Sigmoid colon (tissue), 7 donors: ENCODE measurements at places on chromosomes 13 and 19. TPM values are rescaled to one million over a fixed set of nuclear protein-coding genes. Genes with fewer than 3 reads are reported as not detected.
A peak's percentile ranks its signal among the peaks of the same experiment; 100 is the strongest.

DNA sequence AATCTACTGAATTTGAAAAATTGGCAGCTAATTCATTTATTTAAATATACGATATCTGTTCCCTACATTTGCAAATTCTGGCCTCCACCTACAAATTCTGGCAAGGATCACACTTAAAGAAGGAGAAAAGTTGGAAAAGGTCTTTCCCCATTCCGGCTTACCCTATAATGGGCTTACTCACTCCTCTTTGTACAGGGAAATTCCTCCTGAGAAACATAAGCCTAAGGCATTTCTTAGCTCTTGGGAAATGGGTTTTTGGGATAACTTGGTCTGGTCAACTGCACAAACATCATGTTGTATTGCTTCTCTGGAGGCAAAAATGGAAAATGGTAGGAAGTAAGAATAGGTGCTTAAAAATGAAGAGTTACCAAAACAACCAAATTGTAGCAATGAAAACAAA is 25.5 kb downstream of the KCTD12 start:
- H3K4me1 ChIP-seq: no peaks in the 10 kb centered on the region
- H3K4me3 ChIP-seq: no peak overlapping the region
- H3K27me3 ChIP-seq: no peaks in the 10 kb centered on the region
- no peak overlapping the region for H3K27ac ChIP-seq
- no peaks in the 10 kb centered on the region for H3K36me3 ChIP-seq

Gene PSG4
- not detected for total RNA-seq

Gene APLP1
- total RNA-seq: 3.6 TPM

DNA sequence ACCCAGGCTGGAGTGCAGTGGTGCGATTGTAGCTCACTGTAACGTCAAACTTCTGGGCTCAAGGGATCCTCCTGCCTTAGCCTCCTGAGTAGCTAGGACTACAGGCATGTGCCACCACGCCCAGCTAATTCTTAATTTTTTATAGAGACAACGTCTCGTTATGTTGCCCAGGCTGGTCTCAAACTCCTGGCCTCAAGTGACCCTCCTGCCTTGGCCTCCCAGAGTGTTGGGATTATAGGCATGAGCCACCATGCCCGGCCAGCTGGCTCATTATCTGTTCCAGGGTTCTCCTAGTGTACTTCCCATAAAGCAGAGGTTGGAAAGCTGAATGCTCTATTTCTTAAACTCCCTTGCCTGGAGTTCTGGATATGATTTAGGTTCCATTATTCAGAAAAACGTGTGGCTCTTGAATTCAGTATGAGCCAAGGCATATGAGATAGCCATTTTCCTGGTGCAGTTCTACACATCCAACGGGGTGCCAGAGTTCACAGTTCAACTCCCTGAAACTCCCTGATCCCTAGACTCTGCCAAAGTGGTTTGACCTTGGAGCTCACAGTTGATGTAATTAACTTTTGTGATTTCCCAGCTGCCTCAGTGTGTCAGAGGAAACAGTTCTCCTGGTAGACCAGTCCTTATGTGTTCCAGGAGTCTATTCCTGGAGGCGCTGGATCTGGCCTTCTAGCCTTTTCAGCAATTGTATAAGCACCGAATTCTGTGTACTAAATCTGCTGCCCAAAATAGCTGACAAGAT is 21.6 kb downstream of the GPR183 start:
- no peaks in the 10 kb centered on the region for H3K27me3 ChIP-seq
- no peak for DNase-seq
- peak overlapping the region; percentile 42 for H3K27ac ChIP-seq
- no peak overlapping the region for H3K4me3 ChIP-seq
- no peaks in the 10 kb centered on the region for H3K36me3 ChIP-seq

DNA sequence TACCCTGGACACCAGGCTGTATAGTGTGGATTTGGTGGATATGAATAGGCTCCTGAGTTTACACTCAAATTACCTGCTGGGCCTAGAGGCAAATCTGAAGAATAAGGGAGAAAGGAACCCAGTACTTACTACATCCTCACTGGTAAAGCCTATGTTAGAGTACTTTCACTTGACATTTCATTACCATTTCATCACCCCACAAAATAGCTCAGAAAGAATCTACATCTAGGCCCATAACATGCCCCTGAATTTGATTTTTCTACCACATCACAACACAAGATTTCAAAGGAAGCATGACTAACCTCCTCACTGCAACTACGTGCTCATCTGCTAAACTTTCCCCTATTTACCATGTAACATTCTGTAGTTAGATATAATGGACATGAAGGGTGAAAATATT is 43.3 kb downstream of the VWA8 start:
- no peaks in the 10 kb centered on the region for H3K27me3 ChIP-seq
- no peaks in the 10 kb centered on the region for H3K4me1 ChIP-seq
- H3K4me3 ChIP-seq: no peak overlapping the region
- no peak overlapping the region for H3K27ac ChIP-seq
- no peaks in the 10 kb centered on the region for H3K36me3 ChIP-seq

GRCh38 chr19:49999371-50000010 is 25.7 kb downstream of the VRK3 start:
- DNase-seq: no peak
- no peak overlapping the region for H3K27ac ChIP-seq
- H3K4me3 ChIP-seq: no peak overlapping the region
- no peaks in the 10 kb centered on the region for H3K27me3 ChIP-seq

GRCh38 chr13:69202996-69203395 is 904.6 kb upstream of the ATXN8OS start:
- no peak overlapping the region for H3K27ac ChIP-seq
- no peak for DNase-seq
- no peaks in the 10 kb centered on the region for H3K4me1 ChIP-seq
- no peaks in the 10 kb centered on the region for H3K36me3 ChIP-seq
- H3K27me3 ChIP-seq: no peaks in the 10 kb centered on the region
- H3K4me3 ChIP-seq: no peak overlapping the region

DNA sequence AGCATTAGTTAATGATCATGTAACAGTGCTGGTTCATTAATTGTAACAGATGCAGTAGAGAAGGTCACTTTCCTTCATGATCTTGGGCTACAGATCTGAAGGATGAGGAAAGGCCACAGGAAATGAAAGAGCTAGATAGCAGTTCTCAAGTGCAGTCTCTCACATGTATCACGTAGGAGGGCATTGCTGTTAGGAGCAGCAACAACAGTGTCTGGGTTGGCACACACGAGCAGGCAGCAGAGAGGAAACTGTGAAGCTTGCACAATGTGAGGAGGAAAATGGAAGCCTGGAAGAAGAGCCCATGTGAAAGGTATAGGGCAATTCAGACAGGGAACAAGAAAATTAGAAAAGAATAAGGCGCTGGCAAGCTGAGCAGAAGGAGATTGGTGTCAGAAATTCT is 1741.5 kb downstream of the PCDH9 start:
- no peak overlapping the region for H3K27ac ChIP-seq
- H3K27me3 ChIP-seq: no peaks in the 10 kb centered on the region
- no peaks in the 10 kb centered on the region for H3K4me1 ChIP-seq
- H3K4me3 ChIP-seq: no peak overlapping the region
- H3K36me3 ChIP-seq: no peaks in the 10 kb centered on the region

GRCh38 chr19:53977429-53977990 is 13.9 kb upstream of the CACNG6 start:
- H3K36me3 ChIP-seq: no peaks in the 10 kb centered on the region
- peak overlapping the region; percentile 21 for H3K4me3 ChIP-seq
- peaks cover 28% of the 10 kb centered on the region for H3K4me1 ChIP-seq
- DNase-seq: peak; percentile 87

DNA sequence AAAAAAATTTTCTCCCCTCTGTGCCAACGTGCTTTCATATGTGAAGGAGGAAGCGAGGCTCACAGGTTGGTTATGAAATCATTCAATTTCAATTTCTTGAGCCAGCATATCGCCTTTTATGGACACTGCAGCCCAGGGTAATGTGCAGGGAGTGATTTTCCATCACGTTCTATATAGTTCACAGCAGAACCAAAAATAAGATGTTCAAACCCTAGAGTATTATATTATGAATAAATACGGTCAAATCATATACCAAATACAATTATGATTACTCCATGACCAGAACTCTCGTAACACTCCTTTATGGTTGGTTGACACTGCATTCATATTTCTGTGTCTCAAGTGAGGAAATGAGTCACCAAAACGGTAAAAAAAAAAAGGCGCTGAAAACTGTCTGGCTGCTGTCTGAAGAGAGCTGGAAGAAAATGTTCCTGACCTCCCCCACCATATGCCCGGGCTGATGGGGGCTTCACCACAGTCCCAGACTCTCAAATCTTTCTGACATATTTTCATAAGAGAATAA is 75.8 kb upstream of the UBAC2 start:
- no peak overlapping the region for H3K4me3 ChIP-seq
- no peak overlapping the region for H3K27ac ChIP-seq
- no peak for DNase-seq
- H3K36me3 ChIP-seq: no peaks in the 10 kb centered on the region
- H3K4me1 ChIP-seq: no peaks in the 10 kb centered on the region

- H3K4me3 ChIP-seq: peak overlapping the region; percentile 28
- no peaks in the 10 kb centered on the region for H3K36me3 ChIP-seq
- H3K27me3 ChIP-seq: no peaks in the 10 kb centered on the region
- H3K4me1 ChIP-seq: peaks cover 36% of the 10 kb centered on the region
- no peak overlapping the region for H3K27ac ChIP-seq
- peak; percentile 62 for DNase-seq
Observed at GRCh38 chr13:30796132-30796572, 60.8 kb downstream of the ALOX5AP start.

- H3K36me3 ChIP-seq: no peaks in the 10 kb centered on the region
- no peaks in the 10 kb centered on the region for H3K27me3 ChIP-seq
- no peak for DNase-seq
- H3K27ac ChIP-seq: no peak overlapping the region
- no peaks in the 10 kb centered on the region for H3K4me1 ChIP-seq
Observed at GRCh38 chr13:107238262-107238981, 670.5 kb upstream of the ARGLU1 start.

DNA sequence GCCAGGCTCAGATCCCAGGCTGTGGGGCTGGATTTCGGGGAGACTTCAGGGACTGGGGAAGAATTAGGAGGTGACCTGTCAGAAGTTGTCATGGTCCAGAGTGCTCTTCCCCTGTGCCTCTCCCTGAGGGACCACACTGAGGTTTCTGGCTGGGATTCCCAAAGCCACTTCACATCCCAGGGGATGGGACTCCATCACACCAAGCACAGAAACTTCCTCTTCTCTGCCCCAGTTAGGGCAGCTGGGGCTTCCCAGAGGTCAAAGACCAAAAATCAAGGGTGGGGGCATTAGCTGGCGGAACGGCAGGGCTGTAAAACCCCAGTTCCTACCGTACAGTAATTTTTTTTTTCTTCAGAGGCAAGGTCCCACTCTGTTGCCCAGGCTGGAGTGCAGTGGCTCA is 7.4 kb downstream of the FCER2 start:
- DNase-seq: no peak
- H3K4me3 ChIP-seq: no peak overlapping the region
- H3K27me3 ChIP-seq: peaks cover 52% of the 10 kb centered on the region
- no peaks in the 10 kb centered on the region for H3K36me3 ChIP-seq

- no peaks in the 10 kb centered on the region for H3K27me3 ChIP-seq
- H3K27ac ChIP-seq: peak overlapping the region; percentile 2
- DNase-seq: no peak
- no peaks in the 10 kb centered on the region for H3K36me3 ChIP-seq
Observed at GRCh38 chr13:30739761-30740642, 4.7 kb downstream of the ALOX5AP start.

- DNase-seq: no peak
- H3K4me3 ChIP-seq: no peak overlapping the region
- H3K36me3 ChIP-seq: no peaks in the 10 kb centered on the region
- no peaks in the 10 kb centered on the region for H3K4me1 ChIP-seq
Observed at GRCh38 chr13:74550039-74550438, 415.8 kb upstream of the KLF12 start.

DNA sequence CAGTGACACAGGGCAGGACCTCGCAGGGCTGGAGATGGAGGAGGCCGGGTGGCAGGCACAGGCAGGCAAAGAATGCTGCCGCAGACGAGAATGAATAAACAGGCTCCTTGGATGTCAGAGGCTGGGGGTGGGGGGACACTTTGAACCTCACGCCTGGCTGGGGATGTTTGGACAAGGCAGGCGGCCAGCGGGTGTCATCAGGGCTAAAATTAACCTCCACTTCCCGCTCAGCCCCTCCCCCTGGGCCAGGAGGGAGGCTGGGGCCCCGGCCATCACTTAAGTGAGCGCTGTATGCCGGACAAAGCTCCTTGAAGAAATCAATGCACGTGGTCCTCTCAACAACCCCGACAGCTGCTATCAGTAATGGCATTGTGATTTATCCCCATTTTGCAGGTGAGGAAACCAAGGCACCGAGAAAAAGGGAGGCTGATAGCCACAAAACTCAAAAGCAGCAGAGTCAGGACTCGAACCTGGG is 10.3 kb upstream of the FUT5 start:
- H3K27ac ChIP-seq: peak overlapping the region; percentile 79
- no peaks in the 10 kb centered on the region for H3K27me3 ChIP-seq
- H3K36me3 ChIP-seq: no peaks in the 10 kb centered on the region

DNA sequence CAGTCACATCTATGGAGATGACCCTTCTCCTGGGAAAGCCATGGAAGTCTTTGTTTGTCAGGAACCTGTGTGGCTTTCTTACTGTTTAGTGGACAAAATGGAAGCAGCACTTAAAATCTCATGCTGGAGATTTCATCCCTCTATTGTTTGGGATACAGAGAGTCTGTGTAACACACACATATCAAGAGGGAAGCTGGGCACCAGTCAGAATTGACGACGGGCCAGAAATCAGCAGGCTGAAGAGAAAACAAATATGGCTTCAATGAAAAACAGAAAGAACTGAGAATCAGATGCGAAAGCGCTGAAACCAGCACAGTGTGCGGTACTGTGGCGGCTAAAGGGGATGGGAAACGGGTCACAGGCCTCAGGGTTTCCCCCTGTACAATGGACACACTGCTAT is 72.2 kb upstream of the WASF3 start:
- H3K4me3 ChIP-seq: no peak overlapping the region
- H3K36me3 ChIP-seq: no peaks in the 10 kb centered on the region
- H3K27me3 ChIP-seq: no peaks in the 10 kb centered on the region
- H3K4me1 ChIP-seq: no peaks in the 10 kb centered on the region
- H3K27ac ChIP-seq: peak overlapping the region; percentile 84

DNA sequence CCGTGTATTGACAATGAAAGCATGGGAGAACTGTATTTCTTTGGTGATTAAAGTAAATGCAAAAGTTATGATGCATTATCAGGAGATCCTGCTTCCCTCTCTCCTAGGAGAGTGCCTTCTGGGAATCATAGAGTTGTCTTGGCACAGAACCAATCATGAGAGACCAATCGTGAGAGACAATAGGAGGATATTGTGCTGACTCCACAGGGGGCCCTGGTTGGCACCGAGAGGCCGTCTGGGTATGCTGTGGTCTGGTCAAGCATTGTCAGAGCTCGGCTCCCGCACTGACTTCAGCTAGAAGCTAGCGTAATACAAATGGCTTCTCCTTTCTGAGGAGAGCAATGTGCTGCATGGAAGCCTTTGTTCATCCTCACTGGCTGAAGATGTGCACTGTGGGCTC is 131.5 kb upstream of the GJB6 start:
- no peaks in the 10 kb centered on the region for H3K27me3 ChIP-seq
- DNase-seq: no peak
- no peak overlapping the region for H3K4me3 ChIP-seq
